ENCODE measurements at places on chromosomes 13 and 19.

DNA sequence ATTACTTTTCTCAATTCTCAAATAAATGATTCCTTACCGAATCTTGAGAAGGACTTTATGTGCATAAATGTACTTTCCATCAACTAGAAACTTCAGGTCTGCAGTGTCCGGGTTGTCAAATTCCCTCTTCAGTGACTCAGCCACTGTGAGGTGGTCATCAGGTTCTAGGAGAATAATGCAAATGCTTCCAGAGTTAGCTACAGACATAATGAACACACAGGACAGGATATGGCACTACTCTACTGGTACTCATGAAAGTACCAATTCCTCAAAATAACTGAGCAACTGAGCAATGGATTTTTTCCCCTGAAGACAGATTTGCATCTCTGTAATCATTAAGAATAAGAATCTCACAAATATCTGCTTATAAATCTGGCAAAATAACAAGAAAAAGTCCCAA lies 31.2 kb downstream of the RCBTB2 start:
- no peak for DNase-seq

GRCh38 chr13:20514866-20515265 lies 10.8 kb downstream of the CRYL1 start:
- no peak for DNase-seq

DNA sequence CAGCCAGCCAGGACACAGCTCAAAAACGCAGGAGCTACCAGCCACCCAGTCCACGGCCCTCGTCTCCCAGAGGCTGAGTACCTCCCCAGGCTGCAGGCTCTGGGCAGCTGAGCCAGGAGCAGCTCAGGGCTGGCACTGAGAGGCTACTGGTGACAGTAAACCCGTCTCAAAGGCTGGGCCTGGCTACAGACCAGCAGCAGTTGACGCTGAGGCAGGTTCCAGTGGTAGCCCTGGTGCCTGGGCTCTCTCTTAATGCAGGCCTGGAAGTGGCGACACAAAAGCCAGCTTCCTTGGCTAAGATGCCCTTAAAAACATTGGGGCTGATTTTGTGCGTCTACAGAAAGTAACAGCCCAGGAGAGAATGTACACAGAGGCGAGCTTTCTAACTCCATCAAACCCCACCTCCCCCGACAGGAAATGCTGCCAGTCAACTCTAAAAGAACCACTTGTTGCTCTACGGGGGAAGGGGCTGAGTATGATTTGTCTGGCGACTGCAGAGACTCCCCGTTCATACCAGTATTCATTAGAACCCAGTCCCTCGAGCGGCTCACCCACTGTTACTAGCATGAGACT lies 126.3 kb downstream of the STK24 start:
- no peak for DNase-seq

- DNase-seq, result peak; percentile 99
Measured at GRCh38 chr19:16143399-16144215, at the start of gene HSH2D. TSS of gene HSH2D (plus strand) at chr19:16143685. CDS start at chr19:16148751, 5,066 bp downstream.

- no peak for DNase-seq
Measured at GRCh38 chr13:50292081-50292480, 276.8 kb downstream of the KCNRG start.

- no peak for DNase-seq
Measured at GRCh38 chr13:110231348-110232047, 75.5 kb downstream of the COL4A1 start.

- DNase-seq, result no peak
Measured at GRCh38 chr19:19651076-19651475, 7.6 kb upstream of the GMIP start.

- DNase-seq, result peak; percentile 72
Measured at GRCh38 chr19:7191946-7192691, 102.1 kb downstream of the INSR start.

DNA sequence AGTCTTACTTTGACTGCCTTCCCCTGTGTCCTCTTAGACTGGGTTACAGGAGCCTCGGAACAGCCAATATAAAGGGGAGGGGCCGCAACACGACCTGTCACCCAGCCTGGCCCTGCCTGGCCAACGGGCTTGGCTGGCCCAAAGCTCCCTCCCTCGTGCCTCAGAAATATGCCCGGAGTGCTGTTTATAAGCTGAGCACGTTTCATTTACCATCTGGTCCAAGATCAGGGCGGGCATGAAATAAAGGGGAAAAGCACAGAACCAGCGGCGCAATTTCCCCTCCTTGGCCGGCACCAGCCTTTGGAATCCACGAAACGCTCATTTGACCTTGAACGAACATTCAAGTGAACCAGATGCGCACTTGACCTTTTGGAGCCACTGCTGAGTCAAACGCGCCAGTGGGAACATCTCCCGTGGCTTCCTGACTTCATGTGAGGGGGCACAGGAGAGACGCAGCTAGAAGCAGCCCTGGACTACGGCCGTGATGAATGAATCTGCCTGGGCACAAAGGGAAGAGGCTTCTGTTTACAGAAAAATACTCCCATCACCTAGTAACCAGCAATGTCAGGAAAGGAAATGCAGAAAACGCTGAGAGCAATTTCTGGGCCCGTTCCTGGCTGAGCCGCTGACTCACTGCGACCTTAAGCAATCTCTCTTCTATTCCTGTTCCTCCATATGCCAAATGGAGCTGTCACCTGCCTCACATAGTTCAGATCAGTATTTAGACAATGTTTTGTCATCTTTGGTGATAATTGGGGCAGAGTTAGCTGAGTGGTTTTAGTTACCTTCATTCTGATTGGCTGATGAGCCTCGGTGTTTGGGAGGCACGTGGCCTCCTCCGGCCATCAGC lies 53.3 kb downstream of the RFX2 start:
- DNase-seq, result peak; percentile 41

DNA sequence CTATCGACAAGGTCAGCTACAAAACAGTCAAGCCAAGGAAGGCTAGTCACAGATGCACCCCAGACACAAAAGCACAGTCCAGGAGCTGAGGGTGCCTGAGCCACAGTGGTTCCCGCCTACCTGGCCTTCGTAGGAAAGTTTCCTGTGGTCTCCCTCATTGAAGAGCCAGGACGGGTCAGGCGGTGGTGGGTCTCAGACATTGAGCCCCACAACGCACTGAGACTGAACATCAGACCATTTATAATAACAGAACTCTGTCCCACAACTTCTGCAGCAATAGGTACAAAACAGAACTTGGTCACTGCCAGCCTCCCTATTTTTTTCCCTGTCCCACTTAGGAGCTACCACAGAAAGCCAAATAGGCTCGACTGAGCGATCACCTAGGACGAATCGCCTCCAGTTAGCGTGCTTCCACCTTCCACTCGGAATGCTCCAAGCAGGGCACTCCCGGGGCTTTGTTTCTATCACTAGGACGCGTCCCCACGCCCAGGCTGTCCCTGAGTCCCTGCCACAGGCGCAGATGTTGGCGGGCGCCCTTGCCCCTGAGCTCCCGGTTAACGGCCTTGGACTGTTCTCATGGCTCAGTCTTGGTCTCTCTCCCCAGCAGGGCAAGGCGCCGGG lies 640 bp upstream of the ZNF544 start:
- peak; percentile 21 for DNase-seq

DNA sequence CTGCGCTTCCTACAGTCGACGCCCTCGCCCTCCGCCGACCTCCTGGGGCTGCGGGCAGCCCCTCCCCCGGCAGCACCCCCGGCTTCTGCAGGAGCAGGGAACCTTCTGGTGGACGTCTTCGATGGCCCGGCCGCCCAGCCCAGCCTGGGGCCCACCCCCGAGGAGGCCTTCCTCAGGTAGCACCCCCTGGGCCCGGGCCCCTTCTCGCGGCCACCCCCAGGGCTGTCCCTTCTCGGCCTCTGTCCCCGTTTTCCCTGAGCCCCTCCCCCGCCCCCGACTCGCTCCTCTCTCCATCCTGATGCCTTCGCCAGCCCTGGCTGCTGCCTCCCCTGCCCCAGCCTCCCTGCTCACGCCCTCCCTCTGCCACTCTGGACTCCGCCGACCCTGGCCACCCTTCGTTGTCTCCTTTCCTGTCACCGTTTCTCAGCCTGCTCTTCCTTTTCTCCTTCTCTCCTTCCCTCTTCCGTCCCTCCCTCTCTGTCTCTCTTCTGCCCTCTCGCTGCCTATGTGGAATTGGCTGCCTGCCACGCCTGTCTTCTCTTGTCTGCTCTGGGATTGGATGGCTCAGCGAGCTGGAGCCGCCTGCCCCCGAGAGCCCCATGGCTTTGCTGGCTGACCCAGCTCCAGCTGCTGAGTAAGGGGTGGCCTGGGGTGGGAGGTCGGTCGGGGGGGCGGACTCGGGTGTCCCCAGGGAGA lies 11.0 kb downstream of the FUZ start:
- no peak for DNase-seq

DNA sequence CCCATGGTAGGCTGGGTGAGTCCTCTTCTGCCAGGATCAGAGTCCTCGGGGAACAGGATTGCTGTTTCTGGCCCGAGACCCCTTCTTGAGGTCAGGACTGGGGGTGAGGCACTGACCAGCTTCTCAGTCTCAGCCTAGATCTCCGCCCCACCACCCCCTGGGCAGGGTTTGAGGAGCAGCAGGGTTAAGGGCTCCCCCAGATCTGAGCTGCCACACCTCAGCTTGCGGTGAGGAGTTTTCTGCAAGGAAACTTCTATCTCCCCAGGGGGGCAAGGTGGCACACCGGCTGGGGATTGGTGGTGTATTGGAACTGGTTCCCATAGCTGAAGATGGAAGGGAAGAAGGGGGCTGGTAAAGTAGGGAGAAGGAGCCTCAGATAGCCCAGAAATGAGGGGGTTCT lies 19.5 kb downstream of the CHST8 start:
- DNase-seq, result no peak

DNA sequence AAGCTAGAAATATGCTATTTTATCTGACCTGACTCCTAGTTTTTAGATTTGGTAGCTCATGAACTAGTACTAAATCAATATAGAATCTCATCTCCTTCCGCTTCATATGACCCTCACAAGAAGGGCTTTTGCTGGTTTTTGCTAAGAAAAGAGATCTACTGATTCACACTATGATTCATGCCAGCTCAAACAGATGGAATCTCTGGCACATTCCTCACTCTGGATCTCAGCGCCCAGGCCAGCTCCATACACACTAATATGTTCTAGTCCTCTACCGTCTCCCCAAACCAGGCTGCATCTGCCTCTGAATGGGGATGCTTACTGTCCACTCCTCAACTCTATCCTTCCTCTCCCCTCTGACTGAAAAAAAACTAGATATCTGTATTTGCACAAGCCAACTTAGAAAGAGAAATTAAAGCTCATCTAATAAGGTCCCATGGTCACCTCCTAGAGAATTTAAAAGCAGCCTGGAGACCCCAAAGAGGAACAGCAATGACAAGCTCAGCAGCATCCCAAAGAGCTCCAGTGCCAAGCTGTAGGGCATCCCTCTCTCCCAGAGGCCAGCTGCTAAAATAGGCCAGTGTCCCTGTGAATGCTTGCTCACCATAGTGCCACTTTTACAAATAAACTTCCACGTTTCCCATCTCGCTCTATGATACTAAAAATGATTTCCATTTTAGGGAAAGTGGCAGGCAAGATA lies 74.9 kb downstream of the LHFPL6 start:
- no peak for DNase-seq

GRCh38 chr19:2992958-2993357 lies 15.6 kb downstream of the TLE6 start:
- DNase-seq, result no peak

DNA sequence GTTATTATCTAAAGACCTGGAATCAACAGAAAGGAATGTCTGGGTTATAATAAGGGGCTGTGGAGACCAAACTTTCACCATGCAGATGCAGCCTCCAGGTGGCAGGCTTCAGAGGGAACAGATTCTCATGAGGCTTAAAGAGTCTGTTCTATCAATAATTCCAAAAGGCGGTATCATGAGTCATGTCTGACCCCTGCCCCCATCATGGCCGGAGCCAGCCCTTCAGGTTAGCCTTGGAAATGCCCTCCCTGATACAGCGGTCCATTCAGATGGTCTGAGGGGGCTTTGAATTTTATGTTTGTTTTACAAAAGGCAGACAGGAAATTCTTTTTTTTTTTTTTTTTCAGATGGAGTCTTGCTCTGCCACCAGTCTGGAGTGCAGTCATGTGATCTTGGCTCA lies 21.7 kb upstream of the LAMP1 start:
- peak; percentile 62 for DNase-seq
